LHCN-M2 (cell line): ENCODE measurements at places on chromosomes 2 and 18.

DNA sequence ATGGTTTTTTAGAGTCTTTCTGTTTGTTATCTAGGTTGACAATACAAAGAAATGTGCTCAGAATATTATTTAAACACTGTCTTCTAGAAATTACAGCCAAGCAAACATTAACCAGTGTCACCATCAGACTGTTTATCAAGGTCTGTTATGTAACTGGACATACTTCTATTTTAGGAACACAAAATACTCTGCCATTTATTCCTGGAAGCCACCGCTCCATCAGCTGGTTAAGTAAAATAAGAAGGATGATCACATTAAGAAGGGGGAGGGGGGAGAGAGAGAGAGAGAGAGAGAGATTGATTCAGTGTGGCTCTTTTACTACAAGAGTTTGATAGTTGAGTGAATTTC, 47.9 kb downstream of the MBP start:
- DNase-seq, result no peak

DNA sequence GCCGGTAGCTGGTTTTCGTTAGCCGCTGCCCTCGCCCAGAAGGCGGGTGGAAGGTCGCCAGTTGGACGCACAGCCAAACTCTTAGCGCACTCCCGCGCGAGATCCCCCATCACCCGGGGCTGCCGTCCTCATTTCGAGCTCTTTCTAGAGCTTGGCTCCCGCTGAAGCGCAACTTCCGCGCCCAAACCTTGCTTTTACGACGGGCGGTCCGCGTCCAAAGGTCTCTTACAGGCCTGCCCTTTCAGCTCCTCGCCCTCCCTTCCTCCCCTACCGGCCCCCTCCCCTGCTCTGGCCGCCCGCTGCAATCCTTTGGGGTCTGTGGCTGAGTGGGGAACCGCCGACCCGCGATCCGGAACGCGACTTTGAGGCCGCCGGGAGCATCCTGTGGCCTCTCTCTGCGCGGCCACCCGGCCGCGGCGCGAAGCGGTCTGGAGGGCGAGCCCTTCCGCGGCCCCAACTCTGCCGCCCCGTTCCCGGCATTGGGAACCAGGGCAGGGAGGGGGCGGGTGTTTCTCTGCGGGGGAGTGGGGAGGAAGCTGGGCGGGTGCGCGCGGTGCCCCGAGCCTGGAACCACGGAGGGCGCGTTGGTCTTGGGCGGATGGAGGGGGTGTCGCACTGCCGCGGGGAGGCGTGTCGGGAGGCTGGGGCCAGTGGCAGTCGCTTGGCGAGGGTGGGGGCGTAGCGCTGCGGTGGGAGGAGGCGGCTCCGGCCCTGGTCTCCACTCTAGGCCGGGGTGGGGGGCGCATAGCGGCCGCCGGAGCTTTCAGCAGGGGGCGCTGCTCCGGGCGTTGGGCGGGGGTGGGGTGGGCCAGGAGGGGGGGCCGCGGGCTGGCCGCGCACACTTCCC, at the start of gene GDF7:
TSS of gene GDF7 (plus strand) at position 841 of the 847 bp plus-strand sequence. CDS start 96 bp downstream, outside the sequence.
- DNase-seq, result no peak

DNA sequence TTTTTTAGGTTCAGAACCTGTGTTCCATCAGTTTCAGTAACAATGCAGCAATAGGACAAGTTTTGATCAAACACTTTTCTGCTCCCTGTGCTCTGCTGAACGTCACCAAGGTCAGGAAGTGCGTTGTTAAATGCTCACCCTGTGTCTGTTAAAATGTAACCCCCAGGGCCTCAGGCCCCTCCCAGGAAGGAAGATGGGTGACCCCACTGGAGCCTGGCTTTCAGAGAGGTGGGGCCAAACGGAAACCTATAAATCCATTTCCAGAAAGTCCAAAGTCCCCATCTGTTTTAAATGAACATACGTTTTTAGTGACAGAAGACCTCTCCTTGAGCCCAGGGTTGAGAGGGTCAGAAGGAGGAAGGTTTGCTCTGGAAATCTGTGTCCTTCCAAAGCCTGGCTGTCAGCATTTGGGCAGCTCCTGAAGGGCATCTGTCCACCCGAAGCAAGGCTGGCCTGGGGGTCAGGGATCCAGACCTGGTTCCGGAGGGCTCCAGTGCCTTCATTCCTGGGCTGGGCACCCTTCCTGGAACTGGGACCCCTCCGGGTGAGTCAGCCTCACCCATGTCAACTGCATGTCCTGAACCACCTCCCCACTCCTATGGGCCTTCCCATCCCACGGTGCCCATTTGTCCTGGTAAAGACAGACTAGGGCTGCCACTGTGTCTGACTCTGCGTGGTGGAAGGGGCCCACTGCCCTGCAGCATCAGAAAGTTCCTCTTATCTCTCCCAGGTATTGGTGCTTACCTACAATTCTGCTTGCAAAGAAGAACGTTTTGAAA, 117.4 kb upstream of the COPS8 start:
- no peak for DNase-seq

- DNase-seq, result no peak
Observed at GRCh38 chr2:38712871-38713270, 38.3 kb downstream of the SRSF7 start.

GRCh38 chr2:76444732-76445131, 734.0 kb upstream of the GCFC2 start:
- DNase-seq, result no peak

DNA sequence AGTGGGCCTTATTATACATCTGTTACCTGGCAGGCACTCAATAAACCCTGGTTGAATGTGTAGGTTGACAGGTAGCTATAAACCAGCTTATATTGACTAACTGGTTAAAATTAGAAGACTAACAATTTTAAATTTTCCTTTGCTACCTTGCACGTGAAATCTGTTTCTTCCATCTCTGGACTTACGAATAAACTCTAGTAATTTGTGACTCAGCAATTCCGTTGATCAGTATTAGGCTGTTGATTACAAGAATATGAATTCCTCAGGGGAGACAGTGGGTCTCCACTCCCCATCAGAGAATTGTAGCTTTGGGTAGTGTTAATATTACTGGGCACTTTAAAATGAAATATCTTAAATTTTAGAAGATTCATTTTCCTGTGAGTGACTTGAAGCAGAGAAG, 137.8 kb upstream of the SP5 start:
- no peak for DNase-seq

DNA sequence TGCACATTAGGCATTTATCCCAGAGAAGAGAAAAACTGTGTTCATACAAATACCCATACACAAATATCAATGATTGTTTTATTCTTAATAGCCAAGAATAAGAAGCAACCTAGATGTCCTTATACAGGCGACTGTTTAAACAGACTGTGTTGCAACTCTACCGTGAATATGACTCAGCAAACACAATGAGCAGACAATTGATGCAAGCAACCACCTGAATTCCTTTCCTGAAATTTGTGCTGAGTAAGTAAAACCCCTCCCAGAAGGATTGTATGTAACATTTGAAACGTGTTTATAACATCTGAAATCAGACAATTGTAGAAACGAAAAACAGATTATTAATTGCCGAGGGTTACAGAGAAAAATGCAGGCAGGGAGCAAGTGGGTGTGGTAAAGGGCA, 621.9 kb upstream of the SOX11 start:
- no peak for DNase-seq

DNA sequence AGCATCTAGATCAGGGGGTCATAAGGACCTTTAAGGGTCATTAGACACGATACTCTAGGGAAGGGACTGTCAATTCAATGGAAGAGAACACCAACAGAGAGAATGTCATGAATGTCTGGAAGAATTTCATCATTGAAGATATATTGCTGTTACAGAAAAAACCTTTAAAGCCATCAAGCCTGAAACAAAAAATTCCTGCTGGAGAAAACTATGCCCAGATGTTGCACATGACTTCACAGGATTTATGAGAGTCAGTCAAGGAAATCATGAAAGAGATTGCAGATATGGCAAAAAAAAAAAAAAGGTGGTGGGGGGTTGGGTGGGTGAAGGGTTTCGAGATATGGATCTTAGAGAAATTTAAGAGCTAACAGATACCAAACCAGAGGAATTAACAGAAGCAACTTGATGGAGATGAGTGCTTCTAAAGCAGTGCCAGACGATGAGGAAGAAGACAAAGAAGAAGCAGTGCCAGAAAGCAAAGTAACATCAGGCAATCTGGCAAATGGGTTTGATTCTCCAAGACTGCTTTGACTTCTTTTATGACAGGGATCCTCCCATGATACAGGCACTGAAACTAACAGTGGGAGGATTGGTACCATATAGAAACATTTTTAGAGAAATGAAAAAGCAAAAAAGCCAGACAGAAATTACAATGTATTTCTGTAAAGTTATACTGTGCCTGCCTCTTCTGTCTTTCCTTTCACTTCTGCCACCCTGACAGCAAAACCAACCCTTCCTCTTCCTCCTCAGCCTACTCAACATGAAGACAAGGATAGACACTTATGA, 28.5 kb downstream of the MAP4K3 start:
- DNase-seq, result no peak

DNA sequence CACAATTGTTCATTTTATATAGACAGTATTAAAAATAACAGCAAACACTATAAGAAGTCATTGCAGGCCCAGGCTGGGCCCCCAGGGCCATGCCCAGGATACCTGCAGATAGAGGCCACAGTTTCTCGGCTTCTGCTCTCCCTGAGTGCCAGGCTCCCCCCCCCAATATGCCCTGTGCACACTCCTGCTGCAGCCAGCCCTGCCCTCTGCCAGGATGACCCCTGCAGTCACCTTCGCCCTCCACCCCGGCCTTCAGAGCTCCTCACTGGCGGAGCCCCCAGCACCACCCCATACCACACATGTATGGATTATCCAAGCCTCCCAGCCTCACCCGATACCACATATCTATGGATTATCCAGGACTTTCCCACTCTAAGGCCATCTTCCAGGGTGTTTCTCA, 104.5 kb downstream of the TPO start:
- no peak for DNase-seq

DNA sequence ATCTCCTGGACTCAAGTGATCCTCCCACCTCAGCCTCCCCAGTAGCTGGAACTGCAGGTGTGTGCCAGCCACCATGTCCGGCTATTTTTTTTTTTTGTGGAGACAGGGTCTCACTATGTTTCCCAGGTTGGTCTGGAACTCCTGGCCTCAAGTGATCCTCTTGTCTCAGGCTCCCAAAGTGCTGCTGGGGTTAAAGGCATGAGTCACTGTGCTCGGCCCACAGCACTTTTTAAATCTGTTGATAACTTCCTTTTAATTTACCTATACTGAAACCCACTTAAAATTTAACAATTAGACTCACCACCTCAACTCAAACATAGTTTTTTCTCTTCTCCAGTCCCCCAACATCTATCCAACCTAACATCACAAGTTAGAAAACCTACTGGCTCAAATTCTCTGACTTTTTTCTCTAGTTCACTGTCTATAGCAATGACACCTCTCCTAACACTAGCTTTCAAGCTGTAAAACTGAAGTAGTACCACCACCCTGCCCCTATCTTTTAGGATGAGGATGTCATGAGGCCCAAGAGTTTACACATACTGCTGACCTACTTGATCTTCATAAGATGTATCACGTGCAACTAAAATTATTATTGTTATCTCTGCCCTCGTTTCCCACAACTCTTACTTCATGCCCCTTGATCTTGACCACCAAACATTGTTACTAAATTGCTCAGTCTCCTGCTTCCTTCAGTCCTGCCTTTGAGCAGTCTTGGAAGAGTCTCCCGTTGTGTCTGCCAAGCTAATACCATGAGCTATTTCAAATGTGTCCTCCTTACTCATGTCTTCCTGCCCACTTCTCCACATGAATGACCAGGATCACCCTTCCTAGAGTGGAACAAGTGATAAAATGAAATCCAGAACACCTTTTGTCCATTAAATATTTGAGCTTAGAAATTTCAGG, 142.3 kb upstream of the ZFP36L2 start:
- DNase-seq, result no peak

GRCh38 chr2:148781544-148781943, 93.5 kb upstream of the KIF5C start:
- no peak for DNase-seq

DNA sequence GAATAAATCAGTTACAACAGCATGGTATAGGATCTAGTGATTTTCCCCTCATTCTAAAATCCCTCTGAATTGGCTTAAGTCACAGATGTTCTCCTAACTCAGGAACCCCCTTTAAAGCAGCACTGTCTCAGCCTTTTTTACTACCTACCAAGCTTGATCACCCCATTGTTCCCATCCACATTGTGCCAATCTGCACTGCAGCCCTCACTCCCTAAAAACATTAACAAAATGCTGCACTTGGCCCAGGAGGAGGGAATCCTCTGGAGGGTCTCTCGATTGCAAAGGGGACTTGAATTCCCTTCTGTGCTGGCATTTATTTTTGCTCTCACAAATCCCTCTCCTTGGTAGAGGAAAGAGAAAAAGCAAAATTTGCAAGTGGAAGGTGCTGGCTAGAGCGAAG, 223.0 kb downstream of the PID1 start:
- DNase-seq, result no peak

GRCh38 chr2:107430596-107431266, 396.0 kb upstream of the RGPD4 start:
- DNase-seq, result no peak

GRCh38 chr18:43195421-43195820, 79.9 kb upstream of the RIT2 start:
- no peak for DNase-seq

GRCh38 chr2:110713513-110714362, 18.6 kb upstream of the ACOXL start:
- DNase-seq, result peak; percentile 2

GRCh38 chr2:29278966-29279365, 163.8 kb downstream of the CLIP4 start:
- no peak for DNase-seq

DNA sequence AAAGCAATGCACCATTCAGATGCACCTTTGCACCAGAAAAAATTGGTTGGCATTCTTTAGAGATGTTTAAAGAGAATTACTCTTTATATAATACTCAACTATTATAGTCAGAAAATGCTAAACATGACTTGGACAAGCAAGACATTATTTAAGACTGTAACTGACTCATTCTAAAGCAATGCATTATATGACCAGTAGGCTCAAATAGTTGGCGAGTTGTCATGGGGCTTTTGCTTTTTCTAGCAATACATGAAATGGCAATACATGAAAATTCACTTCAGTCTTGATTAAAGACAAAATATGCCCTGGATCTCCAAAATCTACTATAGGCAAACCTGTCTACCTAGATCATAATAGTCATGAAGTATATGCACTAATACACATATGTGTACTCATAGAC, 216.9 kb upstream of the VWC2L start:
- DNase-seq, result peak; percentile 65

DNA sequence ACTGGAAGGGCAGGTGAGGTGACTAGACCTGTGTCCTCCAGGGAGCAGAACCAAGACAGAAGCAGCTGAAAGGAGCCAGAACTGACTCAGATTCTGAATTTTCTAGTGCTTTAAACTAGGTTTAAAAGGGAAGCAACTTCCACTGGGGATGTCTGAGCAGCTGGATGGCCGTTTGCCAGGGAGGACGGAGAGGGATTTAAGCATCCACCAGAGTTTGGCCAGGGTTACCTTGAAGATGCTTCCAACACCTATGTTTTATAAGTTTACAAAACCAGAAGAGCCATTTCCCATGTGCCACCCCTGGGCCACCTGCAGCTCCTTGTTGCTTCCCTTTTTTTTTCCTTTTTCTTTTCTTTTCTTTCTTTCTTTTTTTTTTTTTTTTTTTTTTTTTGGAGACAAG, 48.6 kb upstream of the RBM44 start:
- DNase-seq, result no peak

GRCh38 chr2:26244309-26245230, at the start of the genes HADHA and HADHB:
TSS of gene HADHA (minus strand) at chr2:26244632. CDS start at chr2:26244596, 36 bp downstream.
TSS of gene HADHB (plus strand) at chr2:26244939. CDS start at chr2:26254255, 9,316 bp downstream.
- DNase-seq, result peak; percentile 93
